GM23248 (cell line): ENCODE measurements at places on chromosomes 7 and 10. TPM values are rescaled to one million over a fixed set of nuclear protein-coding genes. Genes with fewer than 3 reads are reported as not detected.

Gene LMBR1
- total RNA-seq, result 24.5 and 26.7 TPM in 2 replicates

Gene ANKRD61
- not detected in 2 replicates for total RNA-seq

Gene PAX4
- total RNA-seq, result not detected in 2 replicates

Gene NPC1L1
- not detected in 2 replicates for total RNA-seq

DNA sequence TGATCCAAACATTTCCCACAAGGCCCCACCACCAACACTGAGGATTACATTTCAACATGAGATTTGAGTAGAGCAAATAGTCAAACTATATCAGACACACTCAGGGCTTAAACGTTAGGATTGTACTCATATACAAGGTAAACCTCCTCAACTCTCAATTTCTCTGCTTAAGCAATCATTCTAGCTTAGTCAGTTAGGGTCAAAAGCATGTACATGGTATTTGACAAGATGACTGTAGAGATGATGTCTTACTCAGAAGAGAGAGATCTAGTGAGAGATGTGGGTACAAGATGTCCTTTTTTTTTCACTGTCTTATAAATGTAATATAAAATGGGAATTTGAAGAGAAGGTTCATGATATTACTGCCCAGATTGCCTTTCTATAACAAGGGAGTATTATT is 270.1 kb downstream of the PRKG1 start:
- no peak for DNase-seq

- no peak for DNase-seq
These were observed 42.1 kb upstream of the EFCAB10 start for GRCh38 chr7:105623378-105623777.

DNA sequence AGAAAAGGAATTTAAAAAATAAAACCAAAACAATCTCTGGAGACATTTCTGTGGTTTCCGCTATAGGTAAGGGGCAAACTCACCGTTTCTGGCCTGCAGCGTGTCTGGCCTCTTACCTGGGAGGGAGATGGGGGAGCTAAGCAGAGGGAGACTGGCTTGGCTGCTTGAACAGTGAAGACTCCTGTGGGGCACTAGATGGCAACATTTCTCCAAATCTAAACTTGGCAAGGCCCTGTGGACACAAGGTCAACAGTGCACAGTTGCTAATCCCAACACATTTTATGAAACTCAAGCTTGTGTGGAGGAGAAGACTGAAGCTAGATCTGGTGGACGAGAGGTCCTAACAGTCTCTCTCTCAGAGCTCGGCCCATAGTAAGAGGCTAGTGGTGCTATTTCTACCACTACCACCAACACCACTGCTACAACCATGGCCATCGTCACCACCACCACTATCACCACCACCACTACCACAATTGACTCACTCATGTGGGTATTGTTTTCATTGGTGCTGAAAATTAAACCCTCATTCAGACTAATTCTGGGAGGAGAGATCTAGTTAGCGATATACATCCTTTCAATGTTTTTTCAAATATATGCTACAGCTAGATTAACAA is 28.4 kb upstream of the CDHR3 start:
- DNase-seq, result peak; percentile 51

DNA sequence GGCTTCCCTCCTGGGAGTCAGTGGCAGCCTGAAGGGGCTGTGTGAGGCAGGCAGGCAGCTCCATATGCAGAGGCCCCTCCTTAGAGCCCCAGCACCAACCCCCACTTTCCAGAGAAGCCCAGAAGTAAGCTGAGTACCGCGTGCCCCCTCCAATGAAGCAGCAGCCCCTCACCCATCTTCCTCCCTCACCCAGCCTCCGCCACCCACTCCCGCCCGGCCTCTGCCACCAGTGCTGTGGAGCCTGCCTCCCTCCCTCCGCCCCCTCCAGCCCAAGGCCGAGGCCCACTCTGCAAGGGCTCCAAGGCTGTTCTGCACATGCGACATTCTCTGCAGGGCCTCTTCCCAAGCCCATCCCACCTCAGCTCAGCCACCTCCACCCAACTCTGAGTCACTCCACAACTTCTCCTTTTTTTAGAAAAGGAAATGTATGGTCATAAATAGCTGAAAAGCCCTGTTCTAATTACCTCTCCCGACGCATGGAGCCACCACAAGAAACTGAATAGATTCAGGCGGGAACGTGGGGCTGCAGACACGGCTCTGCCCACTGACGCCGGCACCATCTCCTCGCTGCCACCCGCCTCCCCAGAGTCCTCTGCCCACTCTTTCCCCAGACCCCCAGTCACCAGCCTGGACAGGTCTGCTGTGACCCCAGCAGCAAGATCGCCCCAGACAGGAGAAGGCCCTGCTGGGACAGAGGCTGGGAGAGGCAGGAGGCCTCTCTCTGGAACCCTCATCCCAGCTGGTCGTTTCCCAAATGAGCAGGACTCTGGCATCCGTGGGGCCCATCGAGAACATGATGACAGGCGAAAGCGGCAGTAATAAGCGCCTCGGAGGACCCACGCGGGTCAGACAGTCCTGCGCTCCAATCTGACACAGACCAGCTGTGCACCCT is 213.9 kb downstream of the MAD1L1 start:
- peak; percentile 95 for DNase-seq

- DNase-seq, result no peak
These were observed 45.2 kb downstream of the SRRM3 start for GRCh38 chr7:76246804-76247389.

DNA sequence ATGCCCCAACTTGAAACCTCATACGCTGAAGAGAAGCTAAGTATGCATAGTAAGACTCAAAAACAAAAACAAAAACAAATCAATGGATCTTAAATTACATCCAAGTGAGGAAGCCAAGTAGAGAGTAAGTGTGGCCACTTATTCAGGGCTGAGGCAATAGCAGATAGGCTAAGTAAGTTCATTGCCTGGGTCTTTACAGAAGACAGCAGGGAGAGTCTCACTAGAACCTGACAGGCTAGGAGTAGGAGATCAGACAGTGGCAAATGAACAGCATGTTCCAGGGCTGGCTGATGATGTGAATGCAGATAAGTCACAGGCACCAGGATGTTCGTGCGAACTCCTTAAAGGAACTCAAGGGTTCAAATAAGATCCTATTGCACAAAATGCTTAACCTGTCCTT is 568.6 kb downstream of the KCNMA1 start:
- no peak for DNase-seq

DNA sequence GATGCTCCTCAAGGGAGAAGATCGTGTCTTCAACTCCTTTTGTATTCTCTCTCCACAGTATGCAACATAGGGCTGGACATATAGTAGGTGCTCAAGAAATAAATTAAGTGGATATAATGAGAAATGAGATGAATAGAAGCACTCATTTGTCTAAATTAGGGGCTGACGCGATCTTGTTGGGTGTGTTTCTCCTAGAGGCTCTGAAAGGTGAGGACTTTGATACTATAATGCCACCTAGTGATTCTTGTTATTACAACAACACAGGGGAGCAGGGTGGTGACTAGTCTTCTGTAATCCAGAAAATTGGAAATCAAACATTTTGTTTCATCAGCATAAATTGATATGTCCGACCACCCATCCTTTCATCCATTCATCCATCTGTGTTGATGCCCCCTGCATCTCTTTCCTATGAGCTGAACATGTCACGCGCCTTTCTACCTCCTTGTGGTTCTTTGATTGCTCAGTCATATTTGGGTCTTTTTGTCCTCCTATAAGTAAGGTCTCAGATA is 3.5 kb upstream of the CFAP58 start:
- peak; percentile 86 for DNase-seq
